PC-3 (cell line): ENCODE measurements at places on chromosomes 7 and 10. TPM values are rescaled to one million over a fixed set of nuclear protein-coding genes. Genes with fewer than 3 reads are reported as not detected.

The FAM180A gene
- total RNA-seq, result not detected in 2 replicates

GRCh38 chr10:13872411-13872810, 285.6 kb downstream of the PRPF18 start:
- no peaks in the 10 kb centered on the region for H3K27me3 ChIP-seq
- no peaks in the 10 kb centered on the region for H3K4me1 ChIP-seq
- DNase-seq, result no peak
- no peak overlapping the region for H3K27ac ChIP-seq
- H3K4me3 ChIP-seq, result no peak overlapping the region

DNA sequence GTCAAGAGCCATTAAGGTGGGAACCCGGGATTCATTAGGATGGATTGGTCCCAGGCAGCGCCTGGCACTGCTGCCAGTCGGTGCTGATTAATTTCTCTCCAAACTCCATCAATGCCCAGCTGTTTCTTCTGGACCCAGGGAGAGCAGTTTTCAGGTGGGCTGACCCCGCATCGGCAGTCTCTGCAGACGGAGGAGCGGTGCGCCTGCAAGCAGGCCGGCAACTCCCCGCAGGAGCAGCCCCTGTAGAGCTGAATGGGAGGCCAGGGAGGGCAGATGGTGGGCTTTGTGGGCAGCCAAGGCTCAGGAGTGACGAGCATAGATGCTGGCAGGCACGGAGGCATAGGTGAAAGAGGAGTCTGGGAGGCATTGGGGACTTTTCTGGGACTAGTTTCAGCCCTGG, 56.5 kb downstream of the CDH23 start:
- H3K4me1 ChIP-seq, result no peaks in the 10 kb centered on the region
- H3K4me3 ChIP-seq, result no peak overlapping the region
- no peak for DNase-seq
- H3K27me3 ChIP-seq, result peaks cover 37% of the 10 kb centered on the region

DNA sequence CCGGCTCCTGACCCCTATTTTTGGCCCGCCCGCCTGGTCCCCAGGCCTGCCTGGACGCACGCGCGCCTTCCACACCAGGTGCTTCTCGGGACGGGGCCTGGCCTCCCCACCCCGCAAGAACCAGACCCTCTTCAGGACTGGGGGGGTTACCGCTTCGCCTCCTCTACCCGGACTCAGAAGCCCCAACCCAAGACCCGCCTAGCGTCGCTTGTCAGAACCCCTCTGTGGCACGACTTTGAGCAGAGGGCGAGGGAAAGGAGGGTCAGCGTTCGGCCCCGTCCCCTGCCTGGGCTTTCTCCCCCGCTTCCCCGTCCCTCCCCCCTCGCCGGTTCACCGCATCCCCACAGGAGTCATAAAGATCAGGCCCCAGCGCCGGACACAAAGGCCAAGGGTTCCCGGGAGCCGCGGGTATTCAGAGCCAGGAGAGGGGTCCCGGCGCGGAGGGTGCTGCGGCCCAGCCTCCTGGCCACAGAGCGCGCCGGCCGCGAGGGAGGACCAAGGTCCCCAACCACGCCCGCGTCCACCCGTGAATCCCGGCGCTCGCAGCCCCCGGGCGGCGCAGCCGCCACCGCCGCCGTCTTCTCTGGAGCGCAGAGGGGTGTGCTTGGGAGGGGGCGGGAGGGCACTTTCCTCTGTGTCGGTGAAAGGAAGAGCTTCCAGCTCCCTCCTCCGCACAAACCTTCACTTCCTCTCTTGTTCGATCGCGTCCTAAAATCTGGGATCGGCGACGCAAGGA, 351.9 kb downstream of the DNAJB6 start:
- peaks cover 8% of the 10 kb centered on the region; the same call in 1 of the 2 replicates for H3K4me1 ChIP-seq
- no peak overlapping the region for H3K27ac ChIP-seq
- no peak for DNase-seq
- no peaks in the 10 kb centered on the region for H3K27me3 ChIP-seq
- no peaks in the 10 kb centered on the region for H3K36me3 ChIP-seq

GRCh38 chr10:274866-275265, 139.6 kb downstream of the ZMYND11 start:
- no peak overlapping the region for H3K4me3 ChIP-seq
- H3K36me3 ChIP-seq, result no peaks in the 10 kb centered on the region
- H3K4me1 ChIP-seq, result no peaks in the 10 kb centered on the region
- DNase-seq, result no peak
- H3K27ac ChIP-seq, result no peak overlapping the region

The CNPY1 gene
- not detected in 2 replicates for total RNA-seq

The AHCYL2 gene
- total RNA-seq, result 7.9 and 9.2 TPM in 2 replicates

The CRTAC1 gene
- total RNA-seq, result not detected in 2 replicates

The LRRC4 gene
- total RNA-seq, result 0.26 TPM in 1 of 2 replicates, not detected in the other

The H2BK1 gene
- total RNA-seq, result not detected in 2 replicates
